ENCODE measurements at places on chromosomes 3 and 15.

DNA sequence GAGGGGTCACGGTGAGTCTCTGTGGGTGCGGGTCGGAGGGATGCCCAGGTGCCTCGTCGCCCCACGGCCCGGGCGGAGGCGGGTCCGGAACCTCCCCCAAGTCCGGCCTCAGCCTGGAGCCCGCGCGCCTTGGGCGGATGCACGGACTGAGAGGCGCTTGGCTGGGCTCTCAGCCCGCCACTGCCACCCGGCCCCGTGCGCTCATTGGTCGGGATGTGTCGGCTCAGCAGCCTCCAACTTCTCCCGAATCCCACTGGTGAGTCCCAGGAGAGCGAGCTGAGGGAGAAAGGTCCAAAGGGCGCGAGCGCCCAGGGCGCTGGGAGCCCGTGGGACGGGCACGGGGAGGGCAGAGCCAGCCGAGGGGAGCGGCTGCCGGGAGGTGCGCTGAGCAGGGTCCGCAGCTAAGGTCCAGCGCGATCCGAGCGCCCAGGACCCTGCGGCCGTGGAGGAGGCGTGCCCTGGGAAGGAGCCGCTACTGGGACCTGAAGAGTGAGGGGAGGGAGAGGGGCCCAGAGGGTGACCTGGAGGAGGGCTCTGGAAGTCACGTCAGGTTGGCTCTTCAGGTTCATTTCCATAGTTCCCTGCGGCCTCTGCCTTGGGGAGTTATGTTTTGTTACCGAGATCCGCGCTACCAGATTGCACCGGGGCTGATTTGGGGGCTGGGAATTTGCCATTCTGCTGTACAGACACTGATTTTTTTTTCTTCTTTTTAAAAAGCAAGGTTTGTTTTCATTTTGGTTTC is at the start of gene MME:
Gene MME, plus strand, starts transcription at position 574 of the 742 bp plus-strand sequence. CDS start 3,849 bp downstream, outside the sequence.
- DNase-seq, result peak; percentile 32

GRCh38 chr3:196339044-196339443 is 856 bp upstream of the TM4SF19 start:
- DNase-seq, result no peak

DNA sequence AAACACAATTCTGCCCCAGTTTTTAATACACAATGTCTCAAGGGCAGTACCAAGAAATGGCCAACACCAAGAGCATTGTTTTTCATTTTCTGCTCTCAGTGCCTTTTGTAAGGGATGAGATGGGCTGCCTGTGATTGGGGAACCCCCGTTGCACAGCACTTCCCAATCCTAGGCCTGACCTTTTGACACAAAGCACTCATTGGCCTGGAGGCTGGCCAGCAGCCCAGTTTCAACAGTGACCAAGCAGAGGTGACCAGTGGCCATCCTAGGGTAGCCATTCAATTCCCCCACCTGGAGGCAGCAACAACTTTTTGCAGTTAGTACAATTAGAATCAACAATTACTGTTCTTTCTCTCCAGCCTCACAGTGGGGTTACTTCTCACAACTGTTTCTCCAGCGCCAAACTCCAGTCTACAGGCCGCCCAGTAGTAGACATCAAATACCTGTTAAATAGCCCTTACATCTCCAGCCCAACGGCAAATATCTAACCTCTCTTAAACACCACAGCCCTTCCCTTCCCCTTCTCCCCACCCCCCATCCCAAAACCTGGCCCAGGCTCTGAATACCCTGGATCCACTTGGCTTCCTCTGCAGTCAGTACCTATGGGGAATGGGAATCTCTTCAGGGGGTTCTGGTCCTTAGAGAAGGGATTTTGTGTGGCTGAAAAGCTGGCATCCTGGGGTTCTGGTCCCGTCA is 8.9 kb upstream of the LRRC2 start:
- DNase-seq, result no peak

DNA sequence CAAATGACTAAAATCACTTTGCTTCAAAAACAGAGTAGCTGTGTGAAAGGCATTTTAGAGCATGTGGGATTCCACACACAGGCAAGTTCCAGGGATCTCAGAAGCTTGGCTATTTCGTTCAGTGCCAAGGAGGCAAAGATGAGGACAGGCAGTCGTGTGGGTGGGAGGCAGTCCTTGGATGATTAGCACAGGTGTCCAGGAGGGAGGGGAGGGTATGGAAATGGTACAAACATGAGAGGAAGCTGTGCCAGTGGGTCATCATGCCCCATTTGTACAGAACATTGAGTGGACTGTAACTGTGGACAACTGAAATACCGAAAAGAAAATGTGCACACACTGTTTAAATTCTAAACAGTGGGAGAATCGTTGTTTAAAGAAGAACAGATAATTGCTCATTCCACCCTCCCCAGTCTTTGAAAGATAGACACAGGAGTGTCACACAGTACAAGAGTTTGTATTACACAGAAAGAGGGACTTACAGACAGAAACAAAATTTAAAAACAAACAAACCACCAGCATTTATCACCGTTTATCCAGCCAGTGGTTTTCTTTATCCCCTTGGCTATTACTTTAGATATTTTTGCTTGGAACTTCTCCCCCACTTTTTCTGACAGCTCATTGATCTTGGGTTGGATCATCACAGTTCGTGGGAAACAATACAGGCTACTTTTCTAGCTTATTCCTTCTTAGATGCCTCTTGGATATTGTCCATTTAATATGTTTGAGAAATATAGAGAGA is 122.9 kb downstream of the GREM1 start:
- DNase-seq, result peak; percentile 79

DNA sequence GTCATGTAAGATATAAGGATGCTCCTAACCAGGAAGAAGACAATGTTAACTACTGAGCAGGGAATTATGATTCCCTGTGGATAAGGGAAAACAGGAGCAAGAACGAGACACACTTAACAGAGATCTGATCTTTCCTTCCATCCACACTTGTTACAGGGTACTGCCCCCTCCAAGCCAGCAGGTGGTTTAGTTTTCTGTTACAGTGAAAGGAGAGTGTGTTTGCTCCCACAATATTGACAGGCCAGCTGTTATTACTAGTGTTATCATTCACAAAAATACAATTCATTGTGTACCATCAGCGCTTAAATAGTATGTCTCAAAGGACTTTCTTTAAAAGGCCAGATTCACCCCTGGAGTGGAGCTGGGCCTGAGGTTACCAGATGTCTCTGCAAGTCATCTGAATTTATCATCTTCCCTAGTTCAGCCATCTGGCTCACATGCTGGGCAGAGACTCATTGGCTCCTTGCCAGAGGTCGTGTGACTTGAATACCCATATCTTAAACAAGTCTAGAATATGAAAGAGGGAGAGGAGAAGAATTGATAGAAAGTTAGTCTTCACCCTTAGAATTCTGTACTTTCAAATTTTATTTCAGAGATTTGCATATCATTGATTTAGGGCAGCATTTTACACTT is 16.8 kb upstream of the FMN1 start:
- DNase-seq, result no peak

- DNase-seq, result no peak
These were observed 40.1 kb upstream of the DCLK3 start for GRCh38 chr3:36804295-36805055.

DNA sequence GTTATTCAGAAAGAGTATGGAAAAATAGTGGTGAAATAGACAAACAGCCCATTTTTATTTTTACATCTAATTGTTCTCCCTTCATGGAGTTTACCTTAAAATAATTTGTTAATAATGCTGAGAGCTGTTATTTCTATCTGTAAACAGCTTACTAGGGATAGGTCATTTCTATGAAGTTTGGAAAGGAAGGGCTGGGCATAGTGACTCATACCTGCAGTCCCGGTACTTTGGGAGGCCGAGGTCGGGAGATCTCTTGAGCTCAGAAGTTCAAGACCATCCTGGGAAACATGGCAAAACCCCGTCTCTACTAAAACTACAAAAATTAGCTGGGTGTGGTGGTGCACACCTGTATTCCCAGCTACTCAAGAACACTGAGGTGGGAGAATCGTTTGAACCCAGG is 624.3 kb upstream of the LMCD1 start:
- no peak for DNase-seq

All from astrocyte (in vitro differentiated cells and primary cell).